ENCODE measurements at places on chromosomes 5 and 9. TPM values are rescaled to one million over a fixed set of nuclear protein-coding genes. Genes with fewer than 3 reads are reported as not detected.

ENTPD8 gene
- not detected for total RNA-seq

POLR3G gene
- 0.80 TPM for total RNA-seq

GCNT1 gene
- 0.53 TPM for total RNA-seq

FRMD3 gene
- total RNA-seq = 1.0 TPM

C7 gene
- total RNA-seq = not detected
